ENCODE measurements at places on chromosomes 16 and 17.

DNA sequence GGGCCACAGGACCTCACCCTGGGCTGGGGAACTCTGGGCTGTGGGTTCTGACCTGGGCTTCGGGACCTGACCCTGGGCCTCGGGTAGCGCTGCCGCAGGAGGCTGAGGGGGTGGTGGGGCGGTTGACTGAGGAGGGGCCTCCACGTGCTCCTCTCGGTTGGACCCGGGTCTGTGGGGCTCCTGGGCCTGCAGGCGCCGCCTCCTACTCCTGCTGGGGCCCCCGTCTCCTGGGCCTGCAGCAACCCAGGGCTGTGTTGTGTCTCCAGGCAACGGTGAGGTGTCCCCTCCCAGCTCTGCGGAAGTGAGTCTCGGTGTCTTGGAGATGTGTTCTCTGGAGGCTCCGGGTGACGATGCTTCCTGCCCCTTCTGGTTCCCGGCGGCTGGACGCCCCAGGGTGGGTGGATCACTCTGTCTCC is 41.5 kb upstream of the GNG13 start:
- DNase-seq, result no peak

- DNase-seq, result peak; percentile 51
These were observed 5.1 kb downstream of the MVP start for GRCh38 chr16:29825145-29826044.

- no peak for DNase-seq
These were observed 26.1 kb downstream of the LRRC75A start for GRCh38 chr17:16465861-16466338.

GRCh38 chr17:32523017-32523680 is 36.4 kb downstream of the CDK5R1 start:
- DNase-seq, result peak; percentile 39

DNA sequence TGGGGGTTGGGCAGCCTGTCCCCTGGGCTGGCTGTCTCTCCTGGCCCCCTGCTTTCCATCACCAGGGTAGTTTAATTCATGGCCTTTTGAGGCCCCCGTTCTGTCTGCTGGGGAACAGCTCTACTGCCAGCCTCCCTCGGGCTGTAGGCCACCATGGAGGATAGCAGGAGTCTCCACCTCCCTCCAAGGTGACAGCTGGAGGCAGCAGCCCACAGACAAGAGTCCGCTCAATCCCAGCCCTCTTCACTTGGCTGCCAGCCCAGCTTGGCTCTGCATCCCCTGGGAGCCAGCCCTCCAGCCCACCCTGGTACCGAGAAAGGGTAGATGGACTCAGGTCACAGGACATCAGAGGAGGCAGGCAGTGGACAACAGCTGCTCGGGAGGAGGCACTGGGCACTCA is 194.6 kb upstream of the SDK2 start:
- DNase-seq, result no peak
